ENCODE measurements at places on chromosomes 12 and 14.

DNA sequence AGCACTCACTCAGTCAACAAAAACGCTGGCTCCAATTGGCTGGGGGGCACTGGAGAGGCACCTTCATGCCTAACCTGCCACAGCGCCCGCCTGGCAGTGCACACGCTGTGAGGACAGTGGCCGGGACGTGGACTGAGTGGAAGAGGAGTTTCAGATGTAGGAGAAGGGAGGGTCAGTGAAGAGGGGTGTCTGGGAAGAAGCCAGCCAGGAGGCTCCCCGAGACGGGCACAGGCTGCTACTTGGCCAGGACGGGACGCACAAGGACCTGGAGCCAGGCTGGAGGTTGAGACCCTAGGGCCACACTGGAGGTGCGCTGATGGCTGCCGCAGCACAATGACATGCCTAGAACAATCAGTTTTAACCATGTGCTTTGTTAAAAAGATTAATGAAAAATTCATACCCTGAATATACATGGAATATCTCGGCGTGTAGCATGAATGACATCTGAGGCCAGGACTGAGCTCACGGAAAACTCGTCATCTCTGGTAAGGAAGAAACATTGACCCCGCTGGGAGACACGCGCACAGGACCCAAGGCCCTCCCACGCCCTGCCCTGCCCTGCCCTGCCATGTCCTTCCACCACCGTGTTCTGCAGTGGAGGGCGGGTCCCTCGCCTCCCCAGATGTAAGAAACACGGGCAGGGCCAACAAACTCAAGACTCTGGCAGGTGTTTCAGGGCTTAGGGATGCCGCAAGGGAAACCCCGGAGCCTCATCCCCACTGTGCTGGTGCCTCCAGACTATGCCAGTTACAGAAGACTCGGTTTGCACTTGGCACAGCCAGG is 25.0 kb downstream of the AMN start:
- no peak for DNase-seq

- no peak for DNase-seq
These were observed 79.1 kb upstream of the EEA1 start for GRCh38 chr12:93008044-93008778.

- DNase-seq = no peak
These were observed 27.0 kb downstream of the TMCC3 start for GRCh38 chr12:94623161-94623920.

GRCh38 chr14:92040431-92041051 is 682 bp upstream of the TRIP11 start:
- peak; percentile 9 for DNase-seq

DNA sequence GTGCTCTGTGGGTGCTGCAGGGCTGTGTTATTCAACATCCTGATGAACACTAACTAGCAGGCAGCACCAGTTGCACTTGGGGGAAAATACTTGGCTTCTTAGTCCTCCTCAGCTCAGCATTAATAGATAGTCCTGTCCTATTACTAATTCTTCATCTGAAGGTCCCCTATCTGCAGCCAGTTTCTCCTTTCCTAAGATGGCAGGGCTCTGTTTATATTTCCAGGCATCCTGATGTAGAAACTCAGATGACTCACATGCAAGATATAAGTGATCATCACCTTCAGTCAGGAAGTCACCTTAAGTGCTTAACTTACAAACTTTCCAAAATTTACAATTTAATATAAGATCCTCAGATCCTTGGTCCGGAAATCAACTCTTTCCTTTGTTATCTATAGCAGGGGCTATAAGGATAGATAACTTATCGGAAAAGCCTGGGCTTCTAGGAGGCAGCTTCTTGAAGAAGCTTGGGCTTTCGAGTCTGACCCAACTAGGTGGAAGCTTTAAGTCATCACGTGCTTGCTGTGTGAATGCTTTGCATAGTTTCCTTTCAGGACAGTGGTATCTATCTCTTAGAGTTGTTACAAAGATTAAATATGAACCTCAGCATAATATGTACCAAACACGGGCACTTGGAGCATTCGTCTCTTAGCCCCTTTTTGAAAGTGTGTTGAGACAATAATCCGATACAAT is 181.0 kb upstream of the GRIP1 start:
- no peak for DNase-seq

- no peak for DNase-seq
These were observed 13.9 kb downstream of the SLC39A5 start for GRCh38 chr12:56243731-56244181.

GRCh38 chr12:124384299-124384894 is 89.5 kb downstream of the RFLNA start:
- no peak for DNase-seq

DNA sequence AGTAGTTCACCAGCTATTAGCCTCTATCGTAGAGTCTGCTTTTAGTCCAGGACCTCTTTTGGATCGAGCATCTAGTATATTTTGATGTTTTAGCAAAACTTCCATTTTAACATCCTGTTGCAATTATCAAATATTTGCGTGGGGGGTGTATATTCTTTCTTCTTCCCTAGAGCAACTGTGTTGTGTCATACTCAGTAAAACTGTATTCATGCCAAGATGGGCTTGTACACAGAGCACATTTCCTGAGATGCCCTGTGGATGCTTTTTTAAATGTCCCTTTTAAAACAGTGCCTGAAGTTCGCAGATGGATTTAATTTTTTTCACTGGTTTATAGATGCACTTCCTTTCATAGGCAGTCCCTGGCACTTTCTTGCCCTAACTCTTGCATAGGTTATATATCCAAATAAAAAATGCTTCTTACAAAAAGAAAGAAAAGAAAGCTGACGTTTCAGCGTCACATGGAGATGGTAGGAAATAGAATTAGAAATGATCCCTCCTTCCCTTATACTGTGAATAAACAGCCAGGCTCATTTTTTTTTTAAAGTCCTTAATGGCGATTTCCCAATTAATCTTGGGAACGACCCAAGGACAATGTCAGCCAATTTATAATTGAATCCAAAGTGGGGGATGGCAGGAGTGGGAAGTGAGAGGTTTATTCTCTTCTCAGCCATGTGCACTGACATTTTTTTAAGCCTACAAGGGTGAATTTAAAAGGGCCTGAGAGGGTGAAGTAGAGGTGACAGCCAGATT is 247.0 kb downstream of the SLC41A2 start:
- DNase-seq = no peak

DNA sequence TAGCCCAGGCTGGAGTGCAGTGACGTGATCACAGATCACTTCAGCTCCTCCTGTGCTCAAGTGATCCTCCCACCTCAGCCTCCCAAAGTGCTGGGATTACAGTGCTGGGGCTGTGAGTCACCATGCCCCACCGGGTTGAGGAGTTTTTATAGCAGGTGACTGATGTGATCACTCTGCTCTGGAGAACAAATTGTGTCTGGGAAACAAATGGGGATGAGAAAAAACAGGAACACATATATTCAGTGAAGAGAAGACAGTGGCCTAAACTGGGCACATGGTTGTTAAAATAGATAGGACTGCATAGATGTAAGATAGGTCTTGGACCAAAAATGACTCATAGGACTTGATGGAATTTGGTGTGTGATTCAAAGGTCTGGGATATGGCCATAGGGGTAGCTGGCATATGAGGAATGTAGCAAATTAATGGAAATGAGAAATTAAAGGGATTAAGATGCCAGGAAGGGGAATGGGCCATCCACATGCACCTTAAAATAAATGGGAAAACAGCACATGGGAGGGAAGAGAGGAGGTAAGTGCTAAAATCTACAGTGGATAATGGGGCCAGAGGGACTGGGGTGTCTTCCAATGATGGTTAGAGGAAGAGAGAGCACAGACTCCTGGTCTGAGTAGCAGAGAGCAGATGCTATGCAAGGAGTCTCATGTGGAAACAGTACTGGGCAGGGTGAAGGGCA is 11.2 kb downstream of the BCAT1 start:
- no peak for DNase-seq

- no peak for DNase-seq
These were observed 153.3 kb upstream of the CLEC14A start for GRCh38 chr14:38409071-38409705.

DNA sequence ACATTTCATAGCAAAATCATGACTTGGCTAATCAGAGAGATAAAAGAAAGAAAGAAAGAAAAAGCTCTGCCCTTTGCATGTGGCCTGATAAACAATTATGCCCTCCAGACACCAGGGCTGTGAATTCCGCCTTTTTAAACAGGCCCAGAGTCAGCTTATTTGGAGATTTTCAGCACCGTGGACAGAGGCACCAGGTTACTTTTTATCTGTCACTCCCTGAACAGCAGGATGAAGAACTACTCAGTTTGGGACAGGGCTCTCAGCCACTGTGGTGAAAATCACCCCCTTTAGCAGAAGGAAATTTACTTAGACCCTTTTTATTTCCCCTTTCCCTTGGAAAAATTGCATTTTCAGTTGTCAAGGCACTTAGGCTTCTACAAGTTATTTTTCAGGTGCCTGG is 359.9 kb downstream of the NRXN3 start:
- no peak for DNase-seq

DNA sequence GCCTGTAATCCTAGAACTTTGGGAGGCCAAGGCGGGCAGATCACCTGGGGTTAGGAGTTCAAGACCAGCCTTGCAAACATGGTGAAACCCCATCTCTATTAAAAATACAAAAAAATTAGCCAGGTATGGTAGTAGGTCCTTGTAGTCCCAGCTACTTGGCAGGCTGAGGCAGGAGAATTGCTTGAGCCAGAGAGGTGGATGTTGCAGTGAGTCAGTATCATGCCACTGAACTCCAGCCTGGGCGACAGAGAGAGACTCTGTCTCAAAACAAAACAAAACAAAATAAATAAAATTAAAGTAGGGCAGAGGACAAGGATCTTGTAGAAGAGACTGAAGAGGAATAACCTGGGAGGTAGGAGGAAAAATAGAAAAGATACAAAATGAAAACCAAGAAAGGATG is 45.5 kb upstream of the GUCY2C start:
- DNase-seq = no peak

DNA sequence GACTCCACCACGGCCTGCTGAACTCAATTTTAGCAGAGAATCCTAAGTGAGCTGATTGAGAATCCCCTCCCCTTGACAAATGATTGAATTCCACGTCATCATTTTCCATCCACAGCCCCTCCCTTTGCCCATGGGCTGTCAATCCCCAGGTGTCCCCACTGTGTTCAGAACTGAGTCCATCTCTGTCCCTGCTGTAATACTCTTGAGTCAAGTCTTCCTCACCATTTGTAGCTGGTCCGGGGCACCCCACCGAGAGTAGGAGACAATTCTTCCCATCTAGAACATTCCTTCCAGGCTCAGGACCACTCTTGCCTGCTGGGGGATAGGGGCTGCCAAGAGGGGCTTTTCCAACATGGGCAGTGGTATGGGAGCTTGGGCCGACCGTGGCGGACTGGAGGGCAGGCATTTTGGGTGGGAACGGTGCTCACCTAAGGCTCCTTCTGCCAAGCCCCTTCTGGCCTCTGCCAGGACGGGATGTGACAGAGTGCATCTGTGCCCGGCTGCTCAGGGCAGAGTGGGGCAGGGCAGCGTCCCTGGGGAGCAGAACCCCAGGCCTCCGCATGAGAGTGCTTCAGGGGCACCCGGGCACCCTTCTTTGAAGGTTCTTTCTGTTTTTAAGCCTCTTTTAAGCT is 218.1 kb upstream of the RTL1 start:
- no peak for DNase-seq

- no peak for DNase-seq
These were observed 235.1 kb upstream of the PWP1 start for GRCh38 chr12:107450541-107450940.

- no peak for DNase-seq
These were observed 6.9 kb downstream of the TNFRSF1A start for GRCh38 chr12:6334940-6335450.

GRCh38 chr12:55839345-55840140 is 3.2 kb downstream of the MMP19 start:
- no peak for DNase-seq

GRCh38 chr12:127311720-127312364 is 955.1 kb upstream of the TMEM132C start:
- DNase-seq = no peak

- no peak for DNase-seq
These were observed 223.7 kb downstream of the PELI2 start for GRCh38 chr14:56341766-56342493.

DNA sequence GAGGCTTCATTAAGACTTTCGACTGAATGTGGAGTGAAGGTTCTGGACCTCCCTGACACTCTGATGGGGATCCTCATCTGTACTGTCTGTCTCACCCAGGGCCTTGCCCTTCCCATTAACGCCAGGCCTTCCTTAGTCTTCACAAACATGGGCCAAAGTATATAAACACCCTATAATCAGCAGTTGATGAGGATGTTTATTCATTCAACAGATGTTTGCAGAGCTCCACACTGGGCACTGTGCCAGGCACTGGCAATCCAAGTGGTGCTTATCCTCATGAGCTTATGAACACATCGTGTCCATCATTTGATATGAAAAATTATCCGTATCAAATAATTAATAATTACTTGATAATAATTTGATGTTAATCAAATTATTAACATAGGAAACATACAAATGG is 454.4 kb downstream of the FUT8 start:
- DNase-seq = no peak

DNA sequence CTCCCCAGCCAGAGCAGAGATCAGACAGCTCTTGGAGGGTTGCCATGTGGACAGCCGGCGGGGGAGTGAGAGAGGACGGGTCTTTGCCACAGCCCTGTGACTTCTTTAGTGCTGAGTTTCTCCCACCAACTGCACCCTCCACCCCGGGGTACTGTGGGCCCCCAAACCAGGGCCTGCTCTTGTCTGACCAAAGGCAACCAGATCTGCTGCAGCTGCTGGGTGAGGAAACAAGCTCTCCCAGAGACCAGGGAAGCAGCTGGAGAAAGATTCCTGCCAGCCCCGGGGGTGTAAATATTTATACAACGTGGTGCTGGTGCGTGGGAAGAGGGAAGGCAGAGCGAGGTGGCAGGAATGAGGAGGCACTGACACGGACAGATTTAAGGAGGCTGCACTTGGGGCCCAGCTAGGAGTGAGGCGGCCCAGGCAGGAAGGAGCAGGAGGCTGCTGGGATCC is 14.3 kb upstream of the ZFP36L1 start:
- no peak for DNase-seq

DNA sequence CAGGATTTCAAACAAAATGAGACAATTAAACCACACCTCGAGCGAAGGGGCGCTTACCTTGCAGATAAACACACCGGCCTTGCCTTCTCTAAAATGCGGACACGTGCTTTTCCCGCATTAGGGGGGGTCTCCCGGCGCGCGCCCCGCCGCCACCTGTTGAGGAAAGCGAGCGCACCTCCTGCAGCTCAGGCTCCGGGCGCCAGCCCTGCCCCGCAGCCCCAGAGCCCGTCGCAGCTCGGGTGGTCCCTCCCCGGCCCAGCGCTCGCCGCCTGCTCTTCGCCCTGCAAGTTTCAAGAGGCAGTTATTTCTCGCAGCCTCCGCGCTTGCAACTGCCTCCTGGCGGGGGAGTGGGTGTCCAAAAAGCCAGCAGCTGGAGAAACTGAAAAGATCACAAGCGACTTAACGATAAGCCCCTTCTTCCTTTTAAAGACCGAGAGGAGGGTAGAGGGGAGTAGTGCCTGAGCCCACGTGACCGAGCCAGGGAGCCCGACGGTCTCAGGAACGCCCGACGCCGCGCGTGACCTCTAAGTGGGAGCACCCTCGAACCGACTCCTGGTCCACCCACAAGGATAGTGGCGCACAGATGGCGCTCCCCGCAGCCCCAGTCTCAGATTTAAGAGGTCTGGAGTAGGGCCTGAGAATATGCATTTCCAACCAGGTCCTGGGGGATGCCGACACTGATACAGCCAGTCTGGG is at the start of gene ESR2:
Gene ESR2 (minus strand): TSS at position 396 of the 696 bp plus-strand sequence. CDS start 11,386 bp downstream, outside the sequence.
- no peak for DNase-seq
